Heart right ventricle (tissue), 16 donors: ENCODE measurements at places on chromosomes 16 and 17.

DNA sequence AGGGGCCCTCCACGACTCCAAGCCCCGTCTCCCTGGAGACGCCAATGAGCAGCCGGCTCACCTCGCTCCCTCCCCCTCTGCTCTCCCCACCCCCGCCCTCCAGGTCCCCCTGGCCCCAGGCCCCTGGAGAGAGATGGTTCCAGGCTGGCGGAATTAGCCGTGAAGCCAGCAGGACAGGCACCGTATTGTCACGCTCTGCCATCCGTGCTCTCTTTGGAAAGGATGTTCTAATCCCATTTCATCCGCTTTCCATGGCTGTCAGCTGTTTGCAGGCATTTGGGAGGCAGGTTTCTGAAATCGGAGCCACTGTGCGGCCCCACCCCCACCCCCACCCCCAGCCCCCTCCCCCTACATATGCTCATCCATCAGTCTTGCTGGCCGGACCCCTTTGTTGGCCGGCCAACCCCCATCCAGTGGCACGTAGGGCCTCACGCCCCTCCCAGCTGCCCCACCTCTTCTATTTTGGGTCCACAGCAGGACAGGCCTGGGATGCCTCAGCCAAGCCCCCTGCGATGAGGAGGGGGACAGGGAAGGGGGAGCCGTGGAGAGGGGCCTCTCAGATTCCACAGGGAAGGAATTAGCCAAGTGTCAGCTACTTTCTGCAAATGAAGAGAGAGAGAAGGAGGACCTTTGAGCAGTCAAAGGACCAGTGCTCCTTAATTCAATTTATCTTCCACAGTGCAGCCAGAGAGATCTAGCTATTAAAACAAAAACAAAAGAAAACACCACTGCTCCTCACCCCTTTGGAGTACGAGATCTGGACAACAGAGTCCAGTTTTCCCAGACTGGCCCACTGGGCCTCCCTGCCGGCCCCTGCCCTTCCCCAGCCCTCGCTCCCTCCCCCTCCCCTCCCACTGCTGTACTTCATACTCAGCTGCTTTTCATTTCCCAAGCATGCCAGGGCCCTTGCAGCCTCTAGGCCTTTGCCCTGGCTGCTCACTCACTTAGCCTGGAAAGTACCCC lies 30.7 kb downstream of the SDK2 start:
- no peak for DNase-seq

GRCh38 chr16:69039333-69039941 lies 66.0 kb upstream of the HAS3 start:
- no peak for DNase-seq

- DNase-seq = no peak
These were observed 2.0 kb upstream of the METTL26 start for GRCh38 chr16:638034-638543.

DNA sequence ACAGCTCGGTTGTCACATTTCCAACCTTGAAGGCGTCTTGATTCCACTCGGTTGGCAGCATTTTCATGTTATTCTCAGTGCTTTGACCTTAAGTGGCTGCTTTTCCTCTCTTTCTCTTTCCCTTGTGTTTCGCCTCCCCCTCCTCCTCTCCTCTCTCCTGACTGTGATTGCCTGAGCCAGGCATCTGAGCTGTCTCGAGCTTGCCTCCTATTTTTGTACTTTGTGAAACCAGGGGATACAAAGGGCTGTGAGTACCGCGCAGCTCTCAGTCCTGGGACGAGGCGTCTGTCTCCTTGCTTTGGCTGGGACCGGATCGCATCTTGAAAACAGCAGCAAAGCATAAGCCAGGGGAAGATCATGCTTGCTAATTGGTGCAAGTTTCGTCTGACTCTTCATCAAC lies 48.8 kb upstream of the SDK2 start:
- no peak for DNase-seq

DNA sequence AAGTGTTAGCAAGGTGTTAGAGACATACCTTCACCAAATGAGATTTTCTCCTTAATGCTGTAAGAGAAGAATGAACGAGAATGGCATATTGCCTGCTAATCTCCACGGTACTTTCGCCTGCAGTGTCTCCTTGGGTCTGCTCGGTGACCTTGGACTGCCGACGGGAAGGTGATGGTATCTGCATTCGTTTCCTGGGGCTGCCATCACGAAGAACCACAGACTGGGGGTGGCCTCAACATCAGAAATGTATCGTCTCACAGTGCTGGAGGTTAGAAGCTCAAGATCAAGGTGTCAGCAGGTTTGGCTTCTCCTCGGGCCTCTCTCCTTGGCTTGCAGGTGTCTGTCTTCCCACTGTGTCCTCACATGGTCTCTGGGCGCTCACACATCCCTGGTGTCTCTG lies 86.3 kb upstream of the TNRC6C start:
- DNase-seq = no peak

GRCh38 chr16:28609631-28610594 lies at the start of gene SULT1A1:
Gene SULT1A1 (minus strand): TSS chr16:28610044. CDS start chr16:28608855, 1,189 bp downstream.
- peak; percentile 57 for DNase-seq

DNA sequence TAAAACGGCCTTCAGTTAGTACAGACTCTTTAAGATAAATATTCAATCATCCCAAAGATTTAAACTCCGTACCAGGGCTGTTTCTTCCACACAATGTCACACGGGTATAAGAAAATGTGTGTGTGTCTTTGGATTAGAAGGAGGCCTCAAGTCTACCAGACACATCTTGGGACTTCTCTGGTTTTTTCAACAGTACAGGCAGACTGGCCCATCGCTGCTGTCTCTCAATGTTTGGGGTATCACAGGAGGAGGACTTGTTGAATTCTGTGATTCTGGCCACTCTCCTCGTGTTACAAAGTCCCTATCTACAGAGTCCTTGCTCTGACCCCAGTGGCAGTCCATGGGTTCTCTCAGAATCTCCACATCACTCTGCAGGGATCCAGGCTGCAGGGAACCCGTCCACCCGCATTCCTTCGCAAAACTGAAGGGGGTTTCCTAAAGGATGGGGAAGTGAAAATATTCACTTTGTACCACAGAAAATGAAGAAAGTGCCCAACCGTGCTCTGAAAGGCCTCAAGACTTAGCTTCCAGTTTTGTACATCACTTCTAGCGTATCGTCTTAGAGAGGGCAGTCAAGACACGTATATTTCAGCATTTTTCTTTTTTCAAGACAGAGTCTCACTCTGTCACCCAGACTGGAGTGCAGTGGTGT lies 373.2 kb downstream of the NPIPA8 start:
- no peak for DNase-seq

DNA sequence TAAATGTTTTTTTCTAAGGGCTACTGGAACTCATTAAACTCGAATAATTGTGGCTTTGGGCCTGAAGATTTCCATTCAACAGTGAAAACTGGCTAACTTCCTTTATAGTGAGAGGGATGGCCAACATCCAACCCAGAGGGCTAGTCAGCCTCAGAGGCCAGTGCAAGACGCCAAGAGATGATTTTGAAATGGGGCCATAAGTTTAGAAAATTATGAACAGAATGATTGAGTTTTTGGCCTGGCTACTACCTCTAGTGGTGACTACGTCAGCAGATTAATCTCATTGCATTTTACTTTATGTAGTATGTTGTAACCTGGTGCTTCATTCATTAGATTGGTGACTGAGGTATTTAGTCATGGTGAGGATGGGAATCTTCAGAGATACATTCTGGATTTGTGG lies 28.4 kb downstream of the HAPSTR1 start:
- no peak for DNase-seq

DNA sequence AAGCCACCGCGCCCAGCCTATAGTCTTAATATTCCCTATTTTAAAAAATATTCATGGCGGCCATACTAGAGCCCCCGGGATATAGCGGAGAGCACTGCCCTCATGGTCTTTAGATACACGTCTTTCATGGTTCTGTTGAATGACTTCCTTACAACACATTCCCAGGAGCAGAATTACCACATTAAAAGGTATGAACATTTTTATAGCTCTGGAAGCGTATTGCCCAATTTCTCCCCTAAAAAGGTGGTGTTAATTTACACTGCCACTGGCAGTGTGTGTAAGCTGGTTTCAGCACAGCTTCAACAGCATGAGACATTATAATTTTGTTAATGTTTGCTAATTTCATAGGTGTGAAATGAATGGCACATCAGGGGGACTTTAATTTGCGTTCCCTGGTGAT lies 19.0 kb downstream of the C17orf100 start:
- no peak for DNase-seq

DNA sequence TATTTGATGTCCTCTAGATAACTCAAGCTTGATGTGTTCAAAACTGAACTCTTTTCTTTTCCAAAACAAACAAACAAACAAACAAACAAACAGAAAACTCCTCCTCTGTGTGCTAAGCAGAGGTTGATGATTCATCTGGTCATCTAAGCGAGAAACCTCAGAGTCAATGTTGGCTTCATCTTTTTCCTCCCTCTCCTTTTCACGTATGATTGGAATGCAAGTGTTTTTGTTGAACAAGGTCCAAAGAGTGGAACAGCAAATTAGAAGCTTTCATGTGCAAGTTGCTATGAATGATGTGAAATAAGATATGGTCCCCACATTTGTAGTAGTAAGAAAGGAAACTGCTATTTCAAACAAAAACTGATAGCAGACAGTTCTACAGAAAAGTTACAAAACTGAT lies 52.5 kb downstream of the TBX4 start:
- no peak for DNase-seq

DNA sequence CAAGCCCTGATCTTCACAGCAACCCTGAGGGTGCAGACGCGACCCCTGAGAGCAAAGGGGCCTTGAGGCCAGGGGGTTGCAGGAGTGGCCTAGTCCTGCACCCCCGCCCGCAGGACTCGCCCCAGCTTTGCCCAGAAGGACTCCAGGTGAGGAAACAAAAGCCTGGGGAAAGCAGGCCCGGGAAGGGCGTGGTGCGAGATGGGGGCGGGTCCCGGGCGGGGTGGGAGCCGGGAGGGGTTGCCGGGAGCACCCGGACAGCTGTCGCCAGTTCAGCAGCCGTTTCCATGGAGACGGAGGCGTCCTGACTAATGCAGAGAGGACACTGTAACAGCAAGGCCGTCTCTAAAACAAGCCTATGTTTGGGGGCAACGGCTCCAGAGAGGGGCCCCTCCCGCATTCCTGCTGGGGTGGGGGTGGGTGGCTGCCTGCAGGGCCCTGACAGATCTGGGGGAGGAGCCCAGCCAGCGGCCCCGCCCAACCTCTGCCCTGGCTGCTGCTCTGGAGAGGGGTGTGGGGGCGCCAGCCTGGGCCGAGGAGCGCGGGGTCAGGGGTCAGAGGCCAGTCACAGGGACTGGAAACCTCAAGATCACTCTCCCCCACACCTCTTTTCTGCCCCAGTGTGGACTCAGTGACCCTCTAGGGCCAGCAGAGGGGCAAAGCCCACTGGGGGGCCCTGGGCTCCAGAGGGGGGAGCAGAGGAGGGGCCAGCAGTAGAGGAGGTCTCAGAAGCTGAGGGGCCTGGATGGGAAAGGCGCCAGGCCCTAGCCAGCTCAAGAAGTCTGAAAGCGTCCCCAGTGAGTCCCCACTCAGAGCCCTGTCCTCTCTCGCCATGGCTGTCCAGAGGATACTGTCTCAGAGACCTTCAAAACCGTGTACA lies 3.1 kb upstream of the TPPP3 start:
- DNase-seq = peak; percentile 80

- no peak for DNase-seq
These were observed 60.5 kb downstream of the ZZEF1 start for GRCh38 chr17:4082136-4082924.

- no peak for DNase-seq
These were observed 21.6 kb downstream of the SPNS2 start for GRCh38 chr17:4520060-4520893.

- DNase-seq = no peak
These were observed 10.9 kb upstream of the ST6GALNAC1 start for GRCh38 chr17:76654408-76654807.

- DNase-seq = no peak
These were observed 115.0 kb downstream of the RPTOR start for GRCh38 chr17:80659651-80660050.

GRCh38 chr17:7515911-7516610 lies 31.9 kb downstream of the POLR2A start:
- DNase-seq = no peak

- DNase-seq = no peak
These were observed 53.6 kb downstream of the ABAT start for GRCh38 chr16:8727857-8728618.

- no peak for DNase-seq
These were observed 148.3 kb downstream of the ASIC2 start for GRCh38 chr17:33144837-33145236.

DNA sequence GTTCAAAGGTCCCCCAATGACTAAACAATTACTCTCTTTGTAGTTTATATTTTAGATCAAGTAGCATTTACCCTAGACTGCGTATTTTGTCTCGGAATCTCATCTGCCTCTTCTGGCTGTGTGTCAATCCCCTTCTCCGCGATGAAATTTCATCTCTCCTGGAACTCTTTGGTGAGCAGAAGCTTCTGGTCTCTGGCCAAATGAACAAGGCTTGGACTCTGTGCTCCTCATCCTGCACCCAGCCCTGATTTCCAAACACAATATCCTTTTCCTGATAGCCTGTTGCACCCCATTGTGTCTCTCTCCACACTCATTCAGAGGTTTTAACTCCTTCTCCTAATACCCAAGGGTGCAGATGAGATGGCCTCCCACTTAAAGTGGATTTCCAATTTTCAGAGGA lies 609.4 kb upstream of the CDH5 start:
- DNase-seq = no peak

DNA sequence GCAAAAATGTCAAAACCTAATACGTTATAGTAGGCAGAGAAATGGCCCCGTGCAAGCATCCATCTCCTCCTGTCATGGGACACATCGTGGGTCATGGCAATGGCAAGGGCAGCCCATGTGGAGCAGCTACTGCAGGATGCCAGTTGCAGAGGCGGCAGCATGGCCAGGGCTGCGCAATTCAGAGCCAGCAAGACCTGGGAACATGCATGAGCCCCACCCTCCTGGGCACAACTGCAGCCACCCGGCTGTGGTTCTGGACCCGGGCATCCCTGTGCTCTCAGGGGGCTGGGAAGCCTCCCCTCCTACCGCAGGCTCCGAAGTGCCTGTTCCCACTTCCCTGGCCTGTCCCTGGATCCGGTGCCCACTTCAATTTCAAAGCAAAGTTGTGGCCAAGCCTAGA lies 203.6 kb downstream of the CPPED1 start:
- no peak for DNase-seq

GRCh38 chr17:10081571-10082169 lies 116.7 kb downstream of the GAS7 start:
- no peak for DNase-seq

DNA sequence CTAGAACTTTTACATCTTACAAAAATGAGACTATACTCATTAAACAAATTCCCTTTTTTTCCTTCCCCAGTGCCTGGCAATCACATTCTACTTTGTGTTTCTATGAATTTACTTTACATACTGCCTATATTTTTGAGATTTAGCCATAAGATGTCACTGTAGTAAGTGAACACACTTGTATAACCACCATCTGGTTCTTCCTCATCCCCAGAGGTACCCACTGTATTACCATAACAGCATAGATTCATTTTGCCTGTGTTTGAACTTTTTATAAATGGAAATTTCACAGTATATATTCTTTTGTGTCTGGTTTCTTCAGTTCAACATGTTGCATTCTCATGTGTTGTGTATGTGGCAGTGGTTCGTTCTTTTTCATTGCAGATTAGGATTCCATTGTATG lies 15.8 kb downstream of the CYB5B start:
- DNase-seq = no peak
